Activated T-cell treated with anti-CD3 and anti-CD28 coated beads, Interleukin-2, amount 50 U/mL, for 48 hours (primary cell): ENCODE measurements at places on chromosomes 13 and 19.

DNA sequence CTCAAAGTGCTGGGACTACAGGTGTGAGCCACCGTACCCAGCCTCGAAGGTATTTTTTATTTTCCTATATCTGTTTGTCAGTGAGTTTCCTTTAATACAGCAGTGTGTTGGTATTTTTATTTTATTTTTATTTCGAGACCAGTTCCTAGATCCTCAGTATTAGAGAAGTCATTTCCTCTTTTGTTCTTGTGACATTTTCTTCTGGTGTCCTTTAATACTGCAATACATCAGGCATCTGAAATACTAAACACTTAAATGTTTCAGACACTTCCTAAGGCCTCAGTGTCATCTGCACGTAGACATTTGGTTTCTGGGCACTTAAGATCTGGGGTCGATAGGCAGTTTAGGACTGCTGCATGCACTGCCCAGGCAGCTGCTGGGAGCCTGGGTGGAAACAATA, 22.5 kb downstream of the GATAD2A start:
- DNase-seq, result no peak

DNA sequence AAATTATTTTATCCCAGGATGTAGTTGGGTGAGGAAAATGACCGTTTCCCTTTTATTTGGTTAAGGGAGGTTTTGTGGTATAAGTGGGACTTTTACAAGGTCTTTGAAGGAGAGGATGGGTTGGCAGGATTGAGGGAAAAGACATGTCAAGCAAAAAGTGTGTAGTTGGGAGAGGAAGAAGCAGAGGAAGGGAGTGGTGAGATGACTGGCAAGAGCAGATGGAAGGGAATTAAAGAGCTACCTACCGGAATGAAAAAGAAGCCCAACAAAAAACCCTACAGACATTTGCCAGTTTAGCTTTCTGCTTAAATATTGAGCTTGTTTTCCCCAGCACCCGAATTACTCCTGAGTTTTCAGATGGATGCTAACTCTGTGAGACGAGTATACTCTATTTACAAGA, 19.6 kb downstream of the FRY start:
- no peak for DNase-seq

GRCh38 chr19:49788857-49789256, 22.1 kb downstream of the AP2A1 start:
- DNase-seq, result no peak

DNA sequence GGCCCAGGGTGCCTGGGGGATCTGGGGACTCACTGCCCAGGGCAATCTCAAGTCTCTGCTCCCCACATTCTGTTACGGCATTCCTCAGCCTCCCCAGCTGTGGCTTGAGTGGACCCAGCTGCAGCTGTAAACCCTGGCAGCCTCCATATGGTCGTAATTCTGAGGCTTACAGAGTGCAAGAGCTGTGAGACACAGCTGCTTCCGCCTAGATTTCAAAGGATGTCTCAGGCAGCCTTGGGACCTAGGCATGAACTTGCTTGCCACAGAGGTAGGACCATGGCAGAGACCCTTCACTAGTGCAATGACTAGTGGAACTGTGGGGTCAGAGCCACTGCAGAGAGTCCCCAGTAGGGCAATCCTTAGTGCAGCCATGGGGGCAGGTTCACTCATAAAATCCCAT, 297.5 kb downstream of the ENOX1 start:
- DNase-seq, result no peak

DNA sequence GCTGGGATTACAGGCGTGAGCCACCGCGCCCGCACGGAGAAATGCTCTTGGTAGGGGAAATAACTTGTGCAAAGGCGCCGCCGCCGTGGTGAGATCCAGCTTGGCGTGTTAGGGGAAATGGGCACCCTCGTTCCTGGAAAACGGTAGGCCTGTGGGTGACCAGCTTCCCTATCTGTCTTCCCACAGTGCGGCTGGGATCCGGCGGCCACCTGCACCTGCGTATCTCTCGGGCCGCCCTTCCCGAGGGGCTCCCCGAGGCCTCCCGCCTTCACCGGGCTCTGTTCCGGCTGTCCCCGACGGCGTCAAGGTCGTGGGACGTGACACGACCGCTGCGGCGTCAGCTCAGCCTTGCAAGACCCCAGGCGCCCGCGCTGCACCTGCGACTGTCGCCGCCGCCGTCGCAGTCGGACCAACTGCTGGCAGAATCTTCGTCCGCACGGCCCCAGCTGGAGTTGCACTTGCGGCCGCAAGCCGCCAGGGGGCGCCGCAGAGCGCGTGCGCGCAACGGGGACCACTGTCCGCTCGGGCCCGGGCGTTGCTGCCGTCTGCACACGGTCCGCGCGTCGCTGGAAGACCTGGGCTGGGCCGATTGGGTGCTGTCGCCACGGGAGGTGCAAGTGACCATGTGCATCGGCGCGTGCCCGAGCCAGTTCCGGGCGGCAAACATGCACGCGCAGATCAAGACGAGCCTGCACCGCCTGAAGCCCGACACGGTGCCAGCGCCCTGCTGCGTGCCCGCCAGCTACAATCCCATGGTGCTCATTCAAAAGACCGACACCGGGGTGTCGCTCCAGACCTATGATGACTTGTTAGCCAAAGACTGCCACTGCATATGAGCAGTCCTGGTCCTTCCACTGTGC, 2.4 kb downstream of the GDF15 start:
- DNase-seq, result peak; percentile 92

GRCh38 chr19:32202244-32202643, 143.2 kb upstream of the ZNF507 start:
- DNase-seq, result no peak

DNA sequence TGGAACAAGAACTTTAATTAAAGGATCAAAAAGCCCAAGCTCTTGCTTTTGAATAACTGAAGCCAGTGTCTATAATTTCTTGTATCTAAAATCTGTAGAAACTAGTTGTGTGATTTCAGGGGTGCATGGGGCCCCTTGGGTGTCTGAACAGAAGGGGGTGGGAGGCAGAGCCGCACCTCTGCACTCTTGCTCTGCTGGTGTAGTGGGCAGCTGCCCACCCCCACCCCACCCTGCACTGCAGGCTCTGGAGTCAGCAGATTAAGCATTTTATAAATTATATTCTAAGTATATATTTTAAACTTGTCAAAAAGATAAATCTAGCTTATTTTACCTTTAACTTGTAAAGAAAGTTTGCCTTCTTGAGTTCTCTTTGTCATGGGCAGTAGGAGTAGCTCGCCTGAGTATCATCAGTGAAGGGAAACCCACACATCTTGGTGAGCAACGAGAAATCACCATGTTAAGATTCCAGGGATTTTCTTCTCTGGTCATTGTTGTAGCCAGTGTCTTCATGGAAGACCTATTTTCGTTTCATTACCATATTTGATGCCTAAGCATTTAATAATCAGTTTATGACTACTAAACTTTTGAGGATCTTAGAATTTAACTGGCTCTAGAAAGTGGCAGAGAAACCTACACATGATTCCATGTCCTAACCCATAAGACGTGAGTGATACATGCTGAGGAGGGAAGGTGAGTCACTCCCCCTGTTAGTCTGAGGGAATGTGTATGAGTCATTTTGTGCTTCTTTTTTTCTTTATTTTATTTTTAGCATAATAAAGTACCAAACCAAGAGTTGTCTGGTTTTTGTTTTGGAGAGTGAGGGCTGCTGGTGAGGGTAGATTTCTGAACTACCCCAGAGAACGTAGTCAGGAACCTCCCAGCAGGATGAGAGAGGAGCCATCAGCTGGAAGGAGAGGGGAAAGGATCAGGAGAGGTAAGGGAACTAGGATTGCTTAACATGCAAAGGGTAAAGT, 7.7 kb downstream of the UBE2L5 start:
- DNase-seq, result peak; percentile 39
